ENCODE measurements at places on chromosomes 6 and 20.

DNA sequence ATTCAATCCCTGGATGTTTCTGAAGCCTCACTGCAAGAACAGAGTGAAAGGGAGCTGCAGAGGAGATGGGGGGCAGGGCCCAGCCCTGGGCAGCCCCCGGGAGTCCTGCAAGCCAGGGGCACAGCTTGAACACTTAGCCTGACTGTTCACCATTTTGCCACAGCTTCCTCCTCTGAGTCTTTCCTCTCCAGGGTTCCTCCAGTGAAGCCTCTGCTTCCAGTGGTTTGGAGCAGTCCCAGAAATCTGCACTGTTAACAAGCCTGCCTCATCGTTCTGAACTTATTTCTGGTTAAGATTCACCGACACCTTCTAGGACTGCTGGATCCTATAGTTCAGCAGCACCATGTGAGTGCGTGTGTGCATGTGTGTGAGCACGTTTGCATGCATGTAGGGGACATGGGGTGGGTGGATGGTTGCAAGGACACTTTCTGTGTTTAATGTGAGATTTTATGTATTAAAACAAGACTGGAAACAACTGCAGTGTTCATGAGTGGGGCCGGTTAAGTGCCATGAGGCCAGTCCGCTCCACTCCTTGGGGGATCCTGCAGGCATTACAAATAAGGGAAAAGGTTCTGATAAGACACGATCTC lies 24.6 kb downstream of the CEBPB start:
- DNase-seq = no peak

GRCh38 chr6:29631209-29631810 lies 1.7 kb downstream of the GABBR1 start:
- no peak for DNase-seq

- peak; percentile 42 for DNase-seq
Observed at GRCh38 chr6:45625191-45625664, 247.5 kb upstream of the SUPT3H start.

GRCh38 chr20:47365023-47365764 lies 8.7 kb upstream of the ZMYND8 start:
- DNase-seq = no peak

- no peak for DNase-seq
Observed at GRCh38 chr20:5967469-5967868, 17.0 kb downstream of the MCM8 start.

DNA sequence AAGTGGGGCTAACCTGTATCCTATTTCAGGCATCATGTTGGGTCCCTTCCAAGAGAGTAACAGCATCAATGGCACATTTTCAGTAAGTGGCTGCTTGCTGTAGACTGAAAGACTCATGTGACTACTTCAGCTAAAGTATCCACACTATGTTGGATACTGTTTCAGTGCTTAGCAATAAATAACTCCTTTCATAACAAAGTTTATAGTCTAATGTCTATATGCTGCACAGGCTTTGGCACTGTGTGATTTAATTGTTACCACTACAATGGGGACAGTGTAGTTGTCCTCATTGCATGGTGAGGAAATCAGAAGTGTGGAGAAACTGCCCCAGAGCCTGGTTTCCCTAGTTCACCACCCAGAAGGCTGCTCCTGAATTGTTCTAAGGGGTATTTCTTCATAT lies 318.0 kb upstream of the PTCHD4 start:
- no peak for DNase-seq

DNA sequence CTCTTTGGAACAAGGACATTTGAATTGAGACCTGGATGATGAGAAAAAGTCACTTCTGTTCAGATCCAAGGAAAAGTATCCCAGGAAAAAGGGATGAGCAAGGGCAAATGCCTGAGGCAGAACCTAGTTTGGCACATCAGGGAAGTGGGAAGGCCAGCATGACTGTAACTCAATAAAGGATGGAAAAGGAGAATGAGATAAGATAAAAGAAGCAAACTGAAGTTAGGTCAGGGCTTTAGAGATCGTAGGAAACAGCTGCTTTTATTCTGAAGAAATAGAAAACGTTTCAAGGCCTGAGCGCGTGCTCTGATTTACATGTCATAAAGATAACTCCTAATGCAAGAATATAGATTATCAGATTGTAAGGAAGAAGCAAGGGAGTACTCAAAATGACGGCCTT lies 450.0 kb downstream of the FRK start:
- DNase-seq = no peak

GRCh38 chr20:53937929-53938367 lies 132.4 kb downstream of the BCAS1 start:
- no peak for DNase-seq

DNA sequence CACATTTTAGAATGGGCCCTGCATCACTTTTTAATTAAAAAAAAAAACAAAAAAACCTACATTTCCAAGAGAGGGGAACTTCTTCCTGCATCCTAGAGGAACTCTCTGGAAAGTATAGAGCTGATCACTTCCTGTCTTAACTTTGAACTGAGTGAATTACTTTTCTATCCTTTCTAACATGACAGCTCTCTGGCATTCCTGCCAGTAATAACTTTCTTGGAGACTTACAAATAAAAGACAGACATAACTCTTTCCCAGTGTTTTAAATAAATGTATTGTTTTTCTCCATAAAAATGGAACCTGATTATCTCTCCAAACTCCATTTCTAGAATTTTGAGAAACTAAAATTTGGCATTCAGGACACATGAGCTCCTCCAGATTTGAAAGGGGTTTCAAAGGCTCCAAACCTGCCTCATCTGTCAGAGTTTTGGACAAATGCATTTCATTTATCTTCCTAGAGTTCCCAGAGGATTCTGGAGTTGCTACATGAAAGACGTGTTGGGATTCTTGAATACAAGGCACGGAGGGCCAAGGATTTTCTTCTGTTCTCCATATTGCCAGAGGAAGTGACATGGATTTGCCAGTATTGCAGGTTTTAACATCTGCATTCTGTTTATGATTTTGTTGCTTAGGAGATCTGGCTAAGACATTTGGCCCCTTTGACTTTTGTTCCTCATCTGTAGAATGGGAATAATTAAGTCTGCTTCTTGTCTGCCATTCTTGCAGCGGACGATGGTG lies 2.0 kb upstream of the SMOC2 start:
- DNase-seq = no peak

GRCh38 chr6:146041282-146041681 lies 12.4 kb downstream of the GRM1 start:
- peak; percentile 5 for DNase-seq

- DNase-seq = no peak
Observed at GRCh38 chr6:20702366-20702765, 168.1 kb downstream of the CDKAL1 start.

- DNase-seq = no peak
Observed at GRCh38 chr6:136526937-136527336, 23.3 kb downstream of the MAP7 start.

DNA sequence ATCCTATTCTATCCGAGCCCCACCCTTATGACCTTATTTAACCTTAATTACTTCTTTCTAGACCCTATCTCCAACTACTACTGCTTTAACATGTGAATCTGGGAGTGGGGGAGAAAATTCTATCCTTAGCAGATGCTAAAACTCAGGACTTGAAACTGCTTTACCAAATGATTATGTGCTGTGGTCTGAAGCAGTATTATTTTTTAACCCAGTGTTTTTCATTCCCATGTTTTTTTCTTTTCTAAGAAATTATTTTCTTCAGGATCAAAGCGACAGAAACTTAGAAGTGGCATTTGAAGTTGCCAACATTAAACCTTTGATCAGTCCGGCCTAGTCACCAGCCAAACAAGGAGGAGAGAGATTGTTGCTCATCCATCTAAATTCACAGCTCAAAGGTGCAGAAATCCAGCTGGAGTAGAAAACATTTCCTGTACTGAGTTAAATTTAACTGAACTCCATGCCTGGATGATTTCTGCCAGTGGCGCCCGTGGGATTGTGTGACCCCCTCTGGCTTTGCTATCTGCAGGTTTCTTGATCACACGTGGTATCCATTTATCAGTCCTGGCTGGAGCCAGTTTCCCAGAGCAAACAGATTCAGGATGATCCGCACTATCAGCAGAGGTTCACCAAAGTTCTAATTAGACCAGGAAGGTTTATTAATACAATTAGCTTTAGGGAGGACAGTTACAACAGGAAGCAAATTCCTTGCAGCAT lies 300.5 kb downstream of the PLCB1 start:
- no peak for DNase-seq

GRCh38 chr6:153553627-153554026 lies 422.5 kb upstream of the RGS17 start:
- peak; percentile 12 for DNase-seq

GRCh38 chr20:7859356-7859802 lies 80.9 kb downstream of the HAO1 start:
- DNase-seq = peak; percentile 58

DNA sequence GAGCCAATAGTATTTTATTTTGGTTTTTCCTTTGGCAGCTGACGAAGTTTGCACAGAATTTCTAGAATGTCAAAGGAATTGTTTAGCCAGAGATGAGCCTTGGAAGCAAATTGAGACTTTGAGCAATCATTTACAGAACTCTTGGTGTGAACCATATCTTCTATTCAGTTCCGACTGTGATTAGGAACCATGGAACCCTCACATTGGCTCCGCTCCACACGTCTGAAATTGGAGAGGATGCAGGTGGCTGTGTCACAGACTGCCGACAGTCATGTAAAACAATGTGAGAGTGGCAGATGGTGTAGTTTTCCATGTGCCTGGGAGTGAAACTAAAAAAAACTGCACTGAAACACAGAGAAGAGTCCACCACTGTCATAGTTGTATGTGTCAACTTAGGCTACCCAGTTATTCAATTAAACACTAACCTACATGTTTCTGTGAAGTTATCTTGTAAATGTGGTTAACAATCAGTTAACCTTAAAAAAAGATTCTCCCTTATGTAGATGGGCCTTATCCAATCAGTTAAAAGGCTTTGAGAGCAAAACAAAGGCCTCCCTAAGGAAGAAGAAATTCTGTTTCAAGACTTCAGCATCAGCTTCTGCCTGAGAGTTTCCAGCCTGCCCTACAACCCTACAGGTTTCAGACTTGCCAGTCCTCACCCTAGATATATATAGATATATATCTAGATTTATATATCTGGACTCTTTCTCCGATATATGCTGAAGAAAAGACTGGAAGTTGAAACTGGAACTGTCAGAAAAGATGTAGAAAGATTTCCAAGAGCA lies 3.3 kb upstream of the HMGN4 start:
- no peak for DNase-seq

GRCh38 chr6:149032599-149033405 lies 284.7 kb upstream of the TAB2 start:
- DNase-seq = peak; percentile 85

DNA sequence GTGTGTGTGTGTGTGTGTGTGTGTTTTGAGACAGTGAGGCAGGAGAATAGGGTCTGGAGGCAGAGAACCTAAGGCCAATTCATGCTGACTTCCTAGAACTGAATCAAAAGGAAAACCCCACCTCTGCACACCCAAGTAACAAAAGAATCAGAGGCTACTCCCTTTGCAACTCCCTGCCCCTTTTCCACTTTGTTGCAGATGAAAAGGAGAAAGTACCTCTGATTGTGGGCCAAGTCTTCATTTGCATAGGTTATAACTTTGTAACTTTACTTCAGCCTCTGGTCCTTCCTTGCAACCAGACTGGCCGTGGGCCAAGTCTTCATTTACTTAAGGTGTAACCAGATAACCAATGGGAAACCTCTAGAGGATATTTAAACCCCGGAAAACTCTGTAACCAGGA lies 168.8 kb downstream of the EYA2 start:
- no peak for DNase-seq

DNA sequence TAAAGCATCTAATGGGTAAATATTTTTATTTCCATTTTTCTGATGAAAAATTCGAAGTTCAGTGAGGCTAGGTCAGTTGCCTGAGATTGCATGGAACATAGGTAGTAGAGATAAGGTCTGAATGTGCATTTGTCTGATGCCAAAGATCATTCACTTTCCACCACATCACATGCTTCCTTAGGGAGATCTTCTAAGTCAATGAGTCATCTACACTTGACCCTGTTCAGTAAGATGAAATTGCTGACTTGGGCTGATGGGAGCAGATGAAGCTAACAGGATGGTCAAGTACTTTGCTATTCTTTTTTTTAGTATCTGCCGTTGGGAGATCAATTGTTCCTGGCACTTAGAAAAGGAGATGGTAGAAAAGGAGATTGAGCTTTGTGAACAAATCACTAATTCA lies 511.3 kb downstream of the PHF3 start:
- DNase-seq = no peak

GRCh38 chr6:41358503-41358902 lies 23.1 kb downstream of the NCR2 start:
- DNase-seq = no peak

DNA sequence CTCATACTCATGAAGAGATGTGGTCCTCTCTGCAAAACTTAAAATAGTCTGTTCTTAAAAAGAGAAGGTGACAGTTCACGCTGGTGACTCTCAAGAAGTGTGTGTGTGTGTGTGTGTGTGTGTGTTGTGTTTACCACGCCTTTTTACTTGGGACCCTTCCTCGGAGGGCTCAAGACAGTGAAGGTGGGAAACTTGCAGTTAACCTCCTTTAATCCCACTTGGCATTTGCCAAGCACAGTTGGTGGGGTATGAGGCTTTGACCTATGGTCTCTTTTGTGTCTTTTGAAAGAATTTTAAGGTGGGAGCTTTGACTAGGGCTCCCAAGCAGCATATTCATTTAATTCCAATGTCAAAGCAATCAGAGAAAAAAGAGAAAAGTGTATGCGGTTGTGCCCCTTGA lies 395.8 kb downstream of the TFAP2B start:
- no peak for DNase-seq

- DNase-seq = no peak
Observed at GRCh38 chr6:128784266-128784665, 98.7 kb upstream of the LAMA2 start.

- no peak for DNase-seq
Observed at GRCh38 chr20:56629464-56630085, 469 bp downstream of the TFAP2C start.

DNA sequence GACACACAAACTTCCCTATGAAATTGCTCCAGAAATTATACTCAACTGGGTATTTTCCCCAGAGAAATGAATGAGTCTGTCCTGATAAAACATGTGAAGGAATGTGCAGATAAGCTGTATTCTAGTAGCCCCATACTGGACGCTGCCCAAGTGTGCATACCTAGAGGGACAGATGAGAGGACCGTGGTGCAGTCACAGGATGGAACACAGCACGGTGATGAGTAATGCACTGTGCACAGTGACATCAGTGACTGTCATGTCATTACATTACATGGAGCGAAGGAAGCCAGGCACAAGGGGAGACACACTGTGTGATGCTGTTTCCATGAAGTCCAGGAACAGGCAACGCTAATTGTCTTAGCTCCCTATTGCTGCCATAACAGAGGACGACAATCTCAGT lies 155.5 kb downstream of the CDH4 start:
- no peak for DNase-seq

- no peak for DNase-seq
Observed at GRCh38 chr6:56934876-56935275, 20.0 kb upstream of the BEND6 start.

DNA sequence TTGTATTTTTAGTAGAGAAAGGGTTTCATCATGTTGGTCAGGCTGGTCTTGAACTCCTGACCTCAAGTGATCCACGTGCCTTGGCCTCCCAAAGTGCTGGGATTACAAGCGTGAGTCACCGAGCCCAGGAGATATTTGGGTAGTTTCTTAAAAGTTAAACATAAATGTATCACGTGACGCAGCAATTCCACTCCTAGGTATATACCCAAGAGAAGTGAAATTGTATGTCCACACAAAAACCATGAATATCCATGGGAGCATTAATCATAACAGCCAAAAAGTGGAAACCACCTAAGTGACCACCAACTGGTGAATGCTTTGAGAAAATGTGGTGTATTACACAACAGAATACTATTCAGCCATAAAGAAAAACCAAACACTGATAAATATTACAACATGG lies 164.8 kb downstream of the MRPL14 start:
- DNase-seq = no peak

Data from brain microvascular endothelial cell (primary cell).